Keratinocyte (primary cell): ENCODE measurements at places on chromosomes 1 and 21. TPM values are rescaled to one million over a fixed set of nuclear protein-coding genes. Genes with fewer than 3 reads are reported as not detected.

The OLFML2B gene
- polyA plus RNA-seq, result 0.02 TPM in 1 of 3 replicates, not detected in the others

The MOB3C gene
- polyA plus RNA-seq, result 15.8 to 25.6 TPM (median 18.4 TPM) in 3 replicates

The LZIC gene
- polyA plus RNA-seq, result 15.2 to 22.5 TPM (median 21.9 TPM) in 3 replicates

DNA sequence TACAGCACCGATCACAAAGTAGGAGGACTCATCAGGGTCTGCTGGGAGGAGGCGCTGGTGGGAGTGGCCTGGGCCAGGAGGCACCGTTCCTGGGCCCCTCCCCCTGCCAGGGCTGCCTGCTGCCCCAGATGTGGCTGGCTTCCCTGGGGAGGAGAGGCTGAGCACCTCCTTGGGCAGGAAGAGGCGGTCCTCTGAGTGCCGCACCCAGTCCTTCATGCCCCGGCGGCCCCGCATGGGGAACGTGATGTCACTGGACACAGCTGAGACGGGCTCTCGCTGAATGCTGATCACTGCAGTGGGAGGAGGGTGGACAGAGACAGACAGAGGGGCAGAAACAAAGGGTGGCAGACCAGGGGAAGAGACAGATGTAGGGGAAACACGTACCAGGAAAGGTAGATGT lies 24.8 kb downstream of the ADGRB2 start:
- peaks cover 20% of the 10 kb centered on the region for H3K4me1 ChIP-seq
- no peaks in the 10 kb centered on the region for H3K36me3 ChIP-seq

DNA sequence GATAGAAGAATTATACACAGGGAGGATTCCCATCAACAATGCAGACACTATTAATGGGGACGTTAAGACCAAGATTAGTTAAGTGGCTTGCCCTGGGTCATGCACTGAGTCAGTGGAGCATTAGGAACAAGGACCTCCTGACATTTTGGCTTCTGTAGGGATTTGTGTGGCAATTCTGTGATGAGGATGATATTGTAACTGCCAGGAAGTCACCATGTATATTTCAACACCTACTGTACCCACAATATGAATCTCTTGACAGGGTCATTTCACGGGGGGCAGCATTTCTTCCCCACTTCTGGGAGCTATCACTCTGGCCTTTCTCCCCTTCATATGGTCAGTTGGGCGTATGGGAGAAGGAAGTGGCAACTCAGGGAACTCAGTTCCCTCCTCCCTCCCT lies 134.9 kb downstream of the RUNX1 start:
- no peak overlapping the region for H3K4me3 ChIP-seq
- H3K36me3 ChIP-seq, result no peaks in the 10 kb centered on the region
- no peak overlapping the region for H3K27ac ChIP-seq
- no peak for DNase-seq

GRCh38 chr21:27023186-27023585 lies 56.3 kb upstream of the ADAMTS5 start:
- H3K36me3 ChIP-seq, result no peaks in the 10 kb centered on the region
- DNase-seq, result no peak
- H3K27ac ChIP-seq, result no peak overlapping the region
- no peak overlapping the region for H3K4me3 ChIP-seq
- H3K4me1 ChIP-seq, result no peaks in the 10 kb centered on the region

DNA sequence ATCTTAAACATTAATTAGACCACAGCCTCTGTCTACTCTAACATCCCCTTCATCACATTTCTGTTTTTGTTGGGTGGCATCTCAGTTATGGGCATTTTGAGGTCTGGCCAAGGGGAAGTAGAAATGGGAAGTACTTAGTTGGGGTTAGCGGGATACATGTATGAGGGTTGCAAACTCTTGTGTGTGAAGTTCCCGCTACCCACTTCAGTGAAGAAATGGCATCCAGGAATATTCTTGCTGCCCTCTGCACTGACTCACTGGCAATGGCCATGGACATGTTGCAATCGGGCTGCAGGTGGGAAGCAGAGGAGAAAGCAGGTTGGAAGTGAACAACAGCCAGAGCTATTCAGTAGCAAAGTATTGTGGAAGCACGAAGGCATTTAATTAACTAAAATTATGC lies 7.4 kb downstream of the CD48 start:
- H3K4me3 ChIP-seq, result no peak overlapping the region
- no peak overlapping the region for H3K27ac ChIP-seq
- no peak for DNase-seq
- no peaks in the 10 kb centered on the region for H3K36me3 ChIP-seq
- no peaks in the 10 kb centered on the region for H3K27me3 ChIP-seq
